ENCODE measurements at places on chromosomes 4 and X.

DNA sequence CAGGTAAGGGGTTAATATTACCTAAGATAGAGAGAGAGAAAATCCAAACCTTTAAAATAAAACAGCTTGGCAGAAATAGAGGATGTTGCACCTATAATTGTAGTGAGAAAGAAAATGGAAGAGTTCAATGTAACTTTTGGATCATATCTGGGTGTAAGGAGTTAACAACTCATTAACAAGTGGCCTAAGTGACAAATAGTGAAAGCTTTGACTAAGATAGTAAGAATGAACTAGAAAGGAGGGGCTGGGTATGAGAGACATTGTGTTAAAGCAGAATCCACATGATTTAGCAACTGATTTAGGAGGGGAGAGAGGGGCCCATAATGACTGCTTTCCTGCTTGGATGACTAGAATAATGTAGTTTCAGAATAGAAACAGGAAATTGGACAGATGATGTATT is 761.0 kb downstream of the IL1RAPL1 start:
- no peak for DNase-seq

DNA sequence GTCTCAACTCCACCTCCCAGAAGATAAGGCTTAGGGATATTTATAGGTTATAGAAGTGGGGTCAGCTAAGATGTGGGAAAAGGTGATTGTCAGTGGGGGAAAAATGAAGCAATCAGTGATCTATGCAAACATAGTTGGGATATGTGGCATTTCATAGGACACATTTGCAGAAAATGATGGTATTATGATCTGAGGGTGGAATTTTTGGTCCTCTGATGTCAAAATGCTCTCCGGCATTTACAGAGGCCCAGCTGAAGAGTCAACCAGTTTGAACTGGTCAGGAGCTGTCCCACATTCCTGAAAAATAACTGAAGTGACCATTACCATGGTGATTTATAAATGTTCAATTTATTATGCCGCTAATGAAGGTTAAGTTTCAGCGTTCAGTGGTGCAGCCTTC is 12.2 kb upstream of the HPGD start:
- no peak for DNase-seq

DNA sequence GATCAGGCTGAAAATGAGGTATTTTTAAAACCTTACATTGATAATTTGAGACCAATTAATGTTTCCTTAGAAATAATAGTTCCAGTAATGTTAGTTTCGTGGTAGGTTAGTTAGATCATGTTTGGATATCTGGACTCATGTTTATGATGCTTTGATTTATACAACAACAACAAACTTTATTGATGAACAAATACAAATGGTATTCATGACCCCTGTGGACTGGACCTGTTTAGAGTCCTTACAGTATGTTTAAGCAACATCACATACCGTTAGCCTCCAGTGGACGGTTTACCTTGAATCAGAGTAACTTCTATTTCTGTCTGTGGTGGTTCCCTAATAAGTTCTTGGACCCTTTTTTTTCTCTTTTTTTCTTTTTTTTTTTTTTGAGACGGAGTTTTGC is 18.0 kb downstream of the ZRSR2 start:
- DNase-seq = no peak

DNA sequence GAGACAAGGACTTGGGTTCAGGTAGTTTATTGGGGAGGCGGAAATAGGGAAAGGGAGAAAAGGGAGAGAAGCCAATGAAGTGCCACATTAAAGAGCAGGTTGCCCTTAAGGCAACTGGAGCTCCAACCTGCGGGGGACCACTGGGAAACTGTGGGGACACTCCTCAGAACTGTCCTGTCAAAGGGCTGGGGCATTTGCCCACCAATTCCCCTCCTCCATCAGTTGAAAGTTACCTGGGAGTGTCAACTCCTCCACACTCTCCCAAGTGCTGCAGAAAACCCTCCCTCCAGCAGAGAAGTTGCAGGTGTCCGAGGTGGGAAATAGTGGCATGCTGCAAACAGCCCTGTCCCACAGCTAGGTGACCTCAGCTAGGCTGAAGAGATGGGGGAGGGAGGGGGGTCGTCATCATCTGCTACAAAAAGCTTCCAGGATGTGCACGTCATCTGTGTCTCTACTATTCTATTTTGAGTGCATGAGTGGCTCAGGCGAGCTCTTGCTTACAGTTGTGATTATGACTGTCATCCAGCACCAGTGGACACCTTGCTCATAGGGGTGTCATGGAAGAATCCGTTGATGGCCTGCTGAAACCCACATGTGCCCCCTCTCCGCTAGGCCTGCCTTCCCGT is 41.5 kb upstream of the XPNPEP2 start:
- no peak for DNase-seq

DNA sequence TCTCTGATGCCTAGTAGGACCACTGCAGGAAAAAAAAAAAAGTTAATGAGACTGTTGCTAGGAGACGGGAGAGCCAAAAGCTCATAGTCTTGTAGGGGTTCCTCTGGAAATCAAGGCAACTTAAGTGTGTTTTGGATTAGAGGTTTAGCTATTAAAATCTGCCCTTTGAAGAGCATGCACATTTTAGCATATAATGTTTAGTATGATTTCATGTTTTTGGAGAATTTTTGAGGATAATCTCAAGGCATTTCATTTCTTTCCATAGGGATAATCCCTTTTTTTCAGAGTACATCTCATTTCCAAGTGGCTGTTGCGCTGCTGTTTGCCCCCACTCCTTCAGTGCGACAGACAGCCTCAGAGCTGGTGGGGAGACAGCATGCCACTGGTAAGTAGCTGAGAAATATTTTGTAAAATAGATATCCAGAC is at the start of gene LINC00632:
LINC00632 (plus strand) TSS at position 339 of the 426 bp plus-strand sequence.
- no peak for DNase-seq

DNA sequence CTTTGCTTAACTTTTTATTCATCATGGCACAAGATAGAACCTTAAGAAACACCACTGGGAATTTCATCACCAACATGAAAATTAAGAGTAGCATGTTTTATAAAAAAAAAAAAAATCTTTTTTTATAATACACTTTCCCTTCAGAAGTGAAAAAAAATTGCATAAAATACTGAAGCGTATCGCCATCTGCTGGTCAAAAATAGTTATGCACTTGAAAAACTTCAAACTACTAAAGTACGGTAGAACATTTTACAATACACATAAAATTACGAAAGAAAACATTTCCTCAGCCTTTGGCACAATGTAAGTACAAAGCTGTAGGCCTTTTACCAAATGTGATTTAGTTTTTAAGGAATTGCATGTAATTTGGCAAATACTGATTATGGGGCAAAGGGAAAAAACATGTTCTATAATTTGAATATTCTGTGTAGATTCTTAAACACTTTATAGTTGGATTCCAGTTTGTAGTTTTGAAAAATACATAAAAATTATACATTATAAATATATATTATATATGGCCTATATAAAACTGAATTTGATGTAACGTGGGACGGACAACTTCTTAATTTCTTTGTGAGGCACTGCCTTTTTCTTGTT is 26.5 kb downstream of the HCCS start:
- DNase-seq = peak; percentile 53

- no peak for DNase-seq
Measured at GRCh38 chr4:118783887-118784286, 52.0 kb downstream of the SEC24D start.

GRCh38 chrX:111394569-111394968 is 17.4 kb downstream of the DCX start:
- no peak for DNase-seq

DNA sequence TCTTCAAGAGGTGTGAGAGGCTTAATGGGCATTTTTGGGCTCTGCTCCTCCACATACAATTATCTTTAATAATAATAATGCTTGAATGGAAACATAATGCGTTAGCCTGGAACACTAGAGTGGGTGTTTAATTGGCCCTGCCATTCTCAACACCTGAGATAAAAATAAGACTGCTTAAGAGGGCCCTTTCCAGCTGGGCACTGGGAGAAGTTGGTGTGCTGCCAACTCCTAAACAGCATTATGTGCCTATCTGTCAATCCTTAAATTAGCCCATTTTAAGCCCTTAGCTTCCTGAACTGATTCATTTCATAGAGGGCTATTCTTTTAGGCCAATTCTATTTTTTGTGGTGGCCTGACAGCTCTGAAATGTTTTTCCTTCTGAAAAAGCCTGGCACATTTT is 211.1 kb upstream of the ZIC3 start:
- peak; percentile 2 for DNase-seq

- DNase-seq = no peak
Measured at GRCh38 chrX:46904626-46905025, 7.6 kb upstream of the JADE3 start.

DNA sequence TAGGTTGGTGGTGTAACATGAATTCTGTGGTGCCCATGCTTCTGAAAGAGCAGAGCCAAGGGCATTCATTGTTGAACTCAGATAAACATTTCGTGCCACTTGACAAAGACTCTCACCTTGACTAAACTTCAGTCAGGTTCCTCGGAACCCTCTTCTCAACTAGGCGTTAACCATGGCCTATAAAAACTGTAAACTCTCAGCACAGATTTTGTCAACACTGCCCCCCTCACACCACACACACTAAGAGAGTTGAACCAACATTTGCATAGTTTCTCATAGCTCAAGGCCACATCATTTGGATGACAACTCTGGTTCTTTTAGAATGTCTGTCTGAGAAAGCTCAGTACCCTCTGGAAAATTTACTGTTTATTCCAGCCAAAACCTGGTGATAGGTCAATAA is 28.1 kb downstream of the CASP6 start:
- no peak for DNase-seq

DNA sequence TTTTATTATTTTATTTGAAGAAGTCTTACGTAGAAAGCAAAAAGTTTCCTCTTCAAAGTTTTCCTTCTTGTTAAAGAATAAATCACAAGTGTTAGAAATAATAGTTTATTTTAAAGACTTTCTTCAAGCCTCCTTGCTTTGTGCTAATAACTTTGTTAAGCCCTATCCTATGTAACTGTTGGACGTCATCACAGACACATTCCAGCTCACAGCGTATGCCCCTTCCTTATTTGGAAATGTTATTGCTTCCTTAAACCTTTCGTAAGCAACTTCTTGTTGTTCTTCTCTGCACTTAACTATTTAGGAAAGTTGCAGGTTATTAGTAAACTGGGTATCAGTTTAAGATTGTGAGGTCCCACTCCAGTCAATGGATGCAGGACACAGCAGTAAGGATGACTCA is 7.6 kb upstream of the SRD5A3 start:
- DNase-seq = no peak

- DNase-seq = no peak
Measured at GRCh38 chr4:15506464-15506863, 36.8 kb downstream of the CC2D2A start.

DNA sequence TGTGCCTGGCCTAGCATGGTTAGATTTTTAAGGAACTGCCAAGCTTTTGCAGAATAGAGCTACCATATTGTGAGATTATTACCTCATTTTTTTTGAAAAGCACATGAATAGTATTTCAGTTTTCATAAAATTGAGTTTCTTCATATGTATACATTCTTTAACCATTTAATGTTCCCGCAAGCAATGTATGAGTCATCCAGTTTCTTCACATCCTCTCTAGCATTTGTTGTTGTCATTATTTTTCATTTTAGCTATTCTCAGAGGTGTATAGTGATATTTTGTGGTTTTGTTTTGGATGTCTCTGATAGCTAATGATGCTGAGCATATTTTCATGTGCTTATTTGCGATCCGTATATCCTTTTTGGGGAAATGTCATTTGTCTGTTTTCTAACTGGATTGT is 74.9 kb downstream of the GLUD2 start:
- no peak for DNase-seq

DNA sequence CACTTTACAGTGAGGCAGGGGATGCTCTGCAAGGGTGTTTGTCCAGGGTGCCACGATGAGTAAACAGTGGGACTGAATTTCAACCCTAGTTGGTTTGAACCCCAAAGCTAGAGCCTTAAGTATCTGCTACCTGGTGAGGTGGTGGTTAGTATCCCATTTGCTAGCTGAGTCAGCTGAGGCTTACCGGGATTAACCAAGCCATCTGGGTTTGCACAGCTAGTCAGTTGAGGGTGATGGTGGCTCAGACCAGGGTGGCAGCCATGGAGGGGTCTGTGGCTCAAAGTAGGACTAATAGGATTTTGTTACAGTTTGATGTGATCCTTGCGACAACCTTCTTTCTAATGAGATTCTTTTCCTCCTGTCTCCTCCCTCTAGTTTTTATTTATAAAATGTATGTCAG is 1.9 kb downstream of the EVC start:
- no peak for DNase-seq

- DNase-seq = no peak
Measured at GRCh38 chrX:50805276-50805675, 8.7 kb downstream of the SHROOM4 start.

- peak; percentile 75 for DNase-seq
Measured at GRCh38 chrX:135477576-135477975, 42.9 kb upstream of the INTS6L start.
